Vein endothelial cell (primary cell): ENCODE measurements at places on chromosomes 12 and 14. TPM values are rescaled to one million over a fixed set of nuclear protein-coding genes. Genes with fewer than 3 reads are reported as not detected.

The ANG gene
- 3.8 and 7.8 TPM in 2 replicates for total RNA-seq

The TMEM179 gene
- 0.65 TPM in 1 of 2 replicates, not detected in the other for total RNA-seq

The NYNRIN gene
- total RNA-seq, result 14.6 and 28.7 TPM in 2 replicates

The POLE2 gene
- total RNA-seq, result 8.8 and 16.0 TPM in 2 replicates

The TAS2R31 gene
- 6.9 and 7.2 TPM in 2 replicates for total RNA-seq

The PCED1B gene
- total RNA-seq, result 0.33 and 0.38 TPM in 2 replicates

The EPYC gene
- not detected in 2 replicates for total RNA-seq

The SERPINA10 gene
- not detected in 2 replicates for total RNA-seq
